ENCODE measurements at places on chromosomes 2 and 18.

- DNase-seq = no peak
Observed at GRCh38 chr2:206260188-206261012, 14.1 kb upstream of the ZDBF2 start.

- no peak for DNase-seq
Observed at GRCh38 chr2:67008155-67008554, 389.0 kb upstream of the ETAA1 start.

- no peak for DNase-seq
Observed at GRCh38 chr18:13145636-13146190, 72.8 kb upstream of the LDLRAD4 start.

DNA sequence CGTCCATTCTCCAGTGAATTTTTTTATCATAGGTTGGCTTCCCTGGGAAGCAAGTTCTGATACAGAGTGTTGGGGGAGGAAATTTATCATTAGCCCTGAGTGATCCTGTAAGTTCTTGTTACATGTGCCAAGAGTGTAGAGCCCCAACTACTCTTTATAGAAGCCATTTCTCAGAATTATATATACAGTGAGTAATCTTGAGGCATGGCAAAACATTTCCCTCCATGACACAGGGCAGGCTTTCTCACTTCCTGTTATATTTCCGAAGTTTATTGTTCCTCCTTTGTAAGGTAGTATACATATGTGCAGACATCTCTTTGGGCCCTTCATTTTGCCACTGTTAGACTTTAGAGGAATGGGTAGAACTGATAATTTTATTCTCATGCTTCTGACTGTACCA is 484.7 kb upstream of the NRXN1 start:
- no peak for DNase-seq

GRCh38 chr2:38505779-38506178 is 96.9 kb downstream of the HNRNPLL start:
- DNase-seq = no peak

DNA sequence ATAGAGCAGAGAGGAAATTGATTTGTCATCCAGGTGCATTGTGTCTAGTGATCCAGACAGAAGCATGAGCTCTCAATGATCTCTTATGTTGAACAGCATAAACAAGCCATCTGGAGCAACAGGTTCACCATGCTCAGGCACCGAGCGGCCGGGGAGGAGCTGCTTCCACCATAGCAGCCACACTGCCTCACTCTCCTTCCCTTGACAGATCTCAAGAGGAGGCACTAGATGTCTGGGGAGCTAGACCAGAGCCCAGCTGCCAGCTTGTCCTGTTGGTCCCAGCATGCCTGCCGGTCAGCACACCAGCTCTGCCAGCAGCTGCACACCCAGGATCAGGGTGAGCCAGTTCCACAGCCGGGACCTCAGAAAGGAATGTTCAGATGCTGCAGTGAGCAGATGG is 17.5 kb upstream of the LONRF2 start:
- no peak for DNase-seq

DNA sequence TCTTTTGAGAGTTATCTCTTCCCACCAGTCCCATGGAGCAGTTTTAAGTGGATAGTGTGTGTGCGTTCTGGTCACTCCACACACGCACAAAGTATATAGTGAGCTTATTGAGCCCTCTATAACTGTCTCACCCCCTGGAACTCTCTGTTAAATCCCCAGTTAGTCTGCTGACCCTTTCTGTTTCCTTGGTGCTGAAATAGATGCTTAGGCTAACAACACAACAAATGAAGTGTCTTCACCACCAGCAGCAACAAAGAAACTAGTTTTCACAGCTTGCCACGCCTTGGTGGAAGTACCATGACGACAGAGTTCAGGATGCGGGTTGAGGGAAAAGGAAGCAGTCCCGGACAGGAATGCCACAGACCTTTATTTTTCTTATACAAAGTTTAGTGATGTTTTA is 203.5 kb upstream of the TMEFF2 start:
- peak; percentile 21 for DNase-seq

- no peak for DNase-seq
Observed at GRCh38 chr2:29729401-29729800, 192.0 kb downstream of the ALK start.

- no peak for DNase-seq
Observed at GRCh38 chr18:46311491-46311890, 207.3 kb downstream of the HAUS1 start.

- DNase-seq = no peak
Observed at GRCh38 chr2:200479692-200480265, 30.1 kb downstream of the KCTD18 start.

- no peak for DNase-seq
Observed at GRCh38 chr2:148483665-148484064, 160.9 kb upstream of the EPC2 start.

- DNase-seq = no peak
Observed at GRCh38 chr2:20148923-20149702, 75.8 kb downstream of the SDC1 start.

DNA sequence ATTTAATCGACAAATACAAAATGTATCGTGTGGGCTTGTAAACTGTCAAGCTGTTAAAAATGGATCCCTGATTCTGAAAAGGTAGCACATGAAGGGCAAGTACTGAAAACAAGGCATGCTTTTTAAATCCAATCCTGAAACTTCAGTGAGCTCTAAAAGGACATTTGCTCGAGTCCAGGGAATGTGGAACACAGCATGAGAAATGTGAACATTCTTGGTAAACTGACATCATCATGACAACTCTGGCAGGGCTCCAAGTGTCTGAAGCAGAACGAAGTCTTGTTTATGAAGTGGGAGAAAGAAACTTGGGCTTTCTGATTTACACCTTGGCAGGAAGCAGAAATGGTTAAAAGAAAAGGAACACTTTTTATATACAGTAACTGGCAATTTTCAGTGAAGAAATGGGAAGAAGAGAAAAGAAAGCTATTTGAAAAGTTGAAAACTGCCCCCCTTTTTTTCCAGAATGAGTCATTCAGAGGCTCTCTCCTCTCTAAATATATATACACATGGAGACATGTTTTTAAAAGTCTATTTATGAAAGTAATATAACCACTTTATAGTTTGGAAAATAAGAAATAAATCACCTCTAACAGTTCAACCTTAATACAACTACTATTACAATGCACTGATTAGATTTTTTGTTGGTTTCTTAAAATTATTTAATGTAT is 120.8 kb downstream of the GAREM1 start:
- DNase-seq = no peak

DNA sequence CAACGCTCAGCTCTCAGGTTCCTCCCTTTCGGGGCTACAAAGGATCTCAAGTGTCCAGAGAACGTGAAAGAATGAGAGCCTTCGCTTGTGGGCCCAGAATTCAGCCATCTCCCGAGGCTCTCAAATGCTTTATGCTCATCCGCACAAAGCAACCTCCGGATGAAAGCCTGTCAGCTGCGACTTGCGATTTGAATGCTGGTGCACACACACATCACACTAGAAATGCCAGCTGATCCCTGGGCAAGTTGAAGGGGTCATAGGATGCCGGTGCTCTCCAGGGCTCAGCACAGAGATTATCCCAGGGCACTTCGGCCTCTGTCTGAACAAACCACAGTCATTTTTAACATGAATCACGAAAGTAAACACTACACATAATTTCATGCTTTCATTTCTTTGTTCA is 141.8 kb upstream of the MYT1L start:
- DNase-seq = no peak

- peak; percentile 4 for DNase-seq
Observed at GRCh38 chr2:144330951-144331673, 188.8 kb downstream of the ZEB2 start.

- no peak for DNase-seq
Observed at GRCh38 chr2:95719473-95720060, 127.8 kb downstream of the TRIM43 start.

DNA sequence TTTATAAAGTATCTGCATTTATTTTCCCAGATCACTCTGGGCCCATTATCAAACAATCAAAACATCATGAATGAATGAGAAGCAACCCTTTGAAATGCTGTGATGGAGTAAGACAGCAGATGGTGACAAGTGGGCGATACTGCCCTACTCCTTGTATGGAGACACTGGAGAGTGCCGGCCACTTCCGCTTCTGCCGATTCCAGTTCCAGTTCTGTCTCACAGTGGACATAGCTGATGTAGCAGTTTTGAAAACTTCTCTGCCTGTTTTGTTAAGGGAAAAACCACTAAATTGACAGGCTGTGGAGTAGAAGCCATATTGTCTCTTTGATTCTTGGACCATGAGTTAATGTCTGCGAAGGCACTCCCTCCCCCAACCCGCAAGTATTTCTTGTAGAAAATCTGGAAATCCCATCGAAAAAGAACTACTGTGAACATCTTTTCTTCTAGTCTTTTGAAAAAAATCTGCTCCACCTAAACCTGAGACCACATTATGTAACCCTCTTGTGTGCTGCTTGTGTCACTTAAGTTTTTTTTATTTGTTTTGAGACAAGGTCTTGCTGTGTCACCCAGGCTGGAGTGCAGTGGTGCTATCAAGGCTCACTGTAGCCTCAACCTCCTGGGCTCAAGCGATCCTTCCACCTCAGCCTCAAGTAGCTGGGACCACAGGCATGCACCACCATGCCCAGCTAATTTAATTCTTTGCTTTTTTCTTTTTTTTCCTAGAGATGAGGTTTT is 133.5 kb downstream of the TANC1 start:
- DNase-seq = no peak

DNA sequence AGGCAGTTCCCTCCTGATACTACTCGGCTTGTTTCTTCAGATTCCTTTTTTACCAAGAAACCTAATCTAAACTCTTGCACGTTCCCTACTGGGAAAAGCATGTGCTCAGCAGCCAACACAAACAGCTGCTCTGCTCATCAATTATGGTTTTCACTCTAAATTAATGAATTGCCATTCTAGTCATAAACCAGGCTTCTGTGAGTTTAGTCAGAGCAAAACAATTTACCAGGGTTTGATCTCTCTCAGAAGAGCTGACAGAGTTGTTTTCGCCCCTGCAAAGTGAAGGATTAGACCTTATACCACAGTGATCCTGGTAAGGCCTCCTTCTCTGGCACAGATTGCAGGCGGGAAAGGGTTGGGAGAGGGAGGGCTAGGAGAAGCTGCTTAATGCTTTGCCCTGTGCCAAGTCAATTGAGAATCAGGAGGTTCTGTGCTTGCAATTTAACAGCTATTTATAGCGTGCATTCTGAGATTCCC is 57.2 kb downstream of the REEP1 start:
- DNase-seq = no peak

DNA sequence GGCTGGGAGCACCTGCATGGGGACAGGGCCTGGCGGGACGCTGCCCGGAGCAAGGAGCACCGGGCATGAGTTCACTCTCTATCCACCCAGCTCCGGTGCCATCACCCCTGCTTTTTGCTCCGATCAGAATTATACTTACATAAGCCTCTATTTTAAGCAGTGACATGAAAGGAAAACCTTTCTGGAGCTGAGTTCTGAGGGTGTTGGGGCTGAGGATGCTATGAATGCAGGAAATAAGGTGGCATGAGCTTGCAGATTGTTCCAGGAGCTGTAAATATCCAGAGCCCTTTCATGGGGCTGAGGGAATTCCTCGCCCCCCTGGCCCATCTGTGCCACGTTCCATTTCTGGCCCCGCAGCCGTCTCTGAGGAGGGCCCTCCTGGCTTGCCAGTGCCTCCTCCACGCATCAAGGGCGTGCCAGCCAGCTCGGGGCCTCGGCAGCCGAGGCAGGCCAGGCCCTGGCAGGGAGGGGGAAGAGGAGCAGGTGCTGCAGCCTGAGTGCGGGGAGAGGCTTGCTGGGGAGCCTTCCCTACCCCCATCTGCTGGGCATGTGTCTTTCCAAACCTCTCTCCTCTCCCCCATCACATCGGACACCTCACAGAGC is 91.7 kb upstream of the MCFD2 start:
- peak; percentile 17 for DNase-seq

DNA sequence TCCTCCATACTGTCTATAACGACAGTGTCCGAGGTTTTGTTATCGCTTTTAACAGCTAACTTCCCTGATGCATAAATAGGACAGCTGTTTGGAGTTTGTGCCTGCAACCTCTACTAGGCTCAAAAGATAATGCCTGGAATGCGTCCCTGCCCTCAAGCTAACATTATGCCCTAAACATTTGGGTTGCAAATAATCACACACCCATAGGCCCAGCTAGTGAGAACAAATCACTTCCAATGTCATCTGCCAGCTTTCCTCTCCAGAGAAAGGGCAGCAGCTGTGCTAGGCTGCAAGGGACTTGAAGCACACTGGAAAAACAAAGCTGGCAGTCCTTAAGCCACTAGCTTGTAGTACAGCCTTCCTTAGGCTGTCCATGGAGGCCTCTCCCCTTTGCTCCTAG is 201.8 kb upstream of the LYPD1 start:
- no peak for DNase-seq

- DNase-seq = no peak
Observed at GRCh38 chr2:8648441-8649213, 33.2 kb upstream of the ID2 start.

- no peak for DNase-seq
Observed at GRCh38 chr2:55809875-55810621, 113.5 kb downstream of the EFEMP1 start.
